ENCODE measurements at places on chromosomes 5 and 9.

- no peak for DNase-seq
Observed at GRCh38 chr5:6712142-6712576, 1.1 kb upstream of the TENT4A start.

DNA sequence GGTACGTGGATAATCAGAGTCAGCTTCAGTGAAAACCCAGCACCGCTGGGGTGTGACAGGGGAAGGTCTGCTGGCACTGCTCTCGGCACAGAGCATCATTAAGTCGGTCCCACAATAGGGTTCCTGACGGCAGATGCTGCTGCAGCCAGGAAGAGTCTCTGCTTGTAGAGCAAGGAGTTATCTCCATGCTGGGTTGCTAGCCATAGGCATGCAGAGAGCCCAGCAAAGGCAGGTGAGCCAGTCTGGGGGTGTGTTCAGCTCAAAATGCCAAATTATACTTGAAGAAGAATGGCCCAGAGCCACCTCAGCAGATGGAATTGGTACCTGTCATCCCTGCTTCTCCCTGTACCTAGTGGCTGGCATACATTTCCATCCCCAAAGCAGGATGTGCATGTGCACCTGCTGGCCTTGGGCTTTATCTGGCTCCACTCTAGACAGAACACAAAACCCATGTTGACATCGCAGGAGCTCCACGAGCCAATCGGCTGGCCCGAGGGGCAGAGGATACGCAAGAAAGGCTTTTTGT, 100.8 kb downstream of the WDR41 start:
- DNase-seq = no peak

- no peak for DNase-seq
Observed at GRCh38 chr5:17261075-17261474, 43.6 kb downstream of the BASP1 start.

DNA sequence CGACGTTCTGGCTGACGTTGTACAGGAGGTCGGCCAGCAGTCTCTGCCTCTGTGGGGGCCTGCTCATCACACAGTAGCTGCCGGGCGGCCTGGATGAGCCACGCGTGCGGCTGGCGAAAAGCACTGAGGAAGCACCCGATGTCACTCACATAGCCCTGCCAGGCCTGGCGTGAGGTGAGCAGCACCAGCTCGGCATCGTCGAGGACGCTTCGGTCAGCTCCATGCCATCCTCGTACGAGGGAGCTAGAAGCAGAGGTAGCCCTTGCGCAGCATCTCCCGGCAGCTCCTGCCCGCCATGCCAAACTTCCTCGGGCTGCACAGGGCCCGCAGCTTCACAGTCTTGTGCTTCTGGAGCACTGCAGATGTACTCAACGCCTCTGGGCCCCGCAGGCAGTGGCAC, 6.2 kb downstream of the NDUFB6 start:
- no peak for DNase-seq

GRCh38 chr9:34097865-34098264, 28.6 kb downstream of the DCAF12 start:
- no peak for DNase-seq

DNA sequence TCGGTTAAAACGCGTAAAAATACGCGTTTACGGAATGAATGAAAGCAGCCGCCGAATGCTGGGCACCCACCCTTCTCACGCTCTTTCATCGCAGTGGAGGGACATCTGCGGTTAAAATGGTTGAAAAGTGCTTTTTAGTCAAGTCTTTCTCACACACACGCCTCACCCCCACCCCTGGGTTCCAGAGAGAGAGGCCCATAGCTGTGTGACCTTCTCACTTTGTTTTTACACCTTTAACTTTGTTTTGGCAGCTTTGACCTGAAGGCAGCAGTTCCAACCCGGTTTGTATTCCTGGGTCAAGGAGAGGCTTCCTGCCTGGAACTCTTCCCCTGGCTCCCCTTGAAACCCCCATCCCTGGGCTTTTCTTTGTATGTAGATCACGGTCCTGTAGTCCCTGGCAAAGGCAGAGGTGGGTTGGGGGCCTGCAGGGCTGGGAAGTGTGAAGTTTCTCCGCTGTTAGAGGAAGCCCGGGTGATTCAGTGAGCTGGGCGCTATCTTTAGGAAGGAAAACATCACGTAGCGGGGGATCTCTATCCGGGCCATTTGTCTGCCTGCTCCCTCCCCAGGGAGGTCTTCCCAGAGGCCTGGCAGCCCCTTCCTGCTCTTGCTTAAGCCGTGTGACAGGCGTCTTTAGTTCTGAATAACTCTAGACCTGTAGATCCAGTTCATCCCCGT, 29.6 kb downstream of the SPRY4 start:
- no peak for DNase-seq

DNA sequence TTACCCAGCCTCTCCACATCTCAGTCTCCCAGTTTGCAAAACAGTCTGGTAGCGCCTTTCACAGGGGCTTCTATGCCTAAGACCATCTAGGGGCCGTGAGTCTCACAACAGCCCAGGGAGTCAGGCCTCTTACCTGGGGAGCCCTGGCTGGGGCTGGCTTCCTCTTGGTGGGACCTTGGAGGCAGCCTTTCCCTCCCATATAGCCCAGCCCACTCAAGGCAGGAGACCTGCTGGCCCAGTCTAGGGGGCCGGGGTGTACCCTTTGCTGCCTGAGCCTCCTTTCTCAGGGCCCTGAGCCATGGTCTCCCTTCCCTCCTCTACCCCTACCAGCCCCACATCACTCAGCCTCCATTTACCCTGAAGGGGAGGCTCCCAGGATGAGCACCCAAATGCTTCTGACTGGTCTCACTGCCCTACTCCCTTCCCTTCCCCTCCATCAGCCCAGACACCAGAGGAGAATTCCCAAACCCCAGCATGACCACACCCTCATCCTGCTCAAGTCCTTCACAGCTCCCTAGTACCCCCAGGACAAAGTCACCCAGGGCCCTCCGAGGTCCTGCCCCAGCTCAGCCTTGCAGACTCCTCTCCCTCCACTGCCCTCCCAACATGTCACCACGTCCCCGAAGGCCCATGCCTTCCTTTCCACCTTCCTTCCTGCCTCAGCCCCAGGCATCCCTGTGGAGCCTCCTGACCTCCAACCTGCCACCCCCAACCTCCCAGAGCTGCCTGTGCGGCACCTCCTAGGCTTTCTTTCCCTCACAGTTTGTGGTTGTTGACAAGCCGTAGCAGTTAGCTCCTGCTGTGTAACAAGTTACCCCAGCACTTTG, 55.3 kb downstream of the BARX1 start:
- DNase-seq = no peak

- DNase-seq = no peak
Observed at GRCh38 chr9:122190597-122191381, 31.1 kb downstream of the MORN5 start.
